ENCODE measurements at places on chromosomes 16 and 17.

DNA sequence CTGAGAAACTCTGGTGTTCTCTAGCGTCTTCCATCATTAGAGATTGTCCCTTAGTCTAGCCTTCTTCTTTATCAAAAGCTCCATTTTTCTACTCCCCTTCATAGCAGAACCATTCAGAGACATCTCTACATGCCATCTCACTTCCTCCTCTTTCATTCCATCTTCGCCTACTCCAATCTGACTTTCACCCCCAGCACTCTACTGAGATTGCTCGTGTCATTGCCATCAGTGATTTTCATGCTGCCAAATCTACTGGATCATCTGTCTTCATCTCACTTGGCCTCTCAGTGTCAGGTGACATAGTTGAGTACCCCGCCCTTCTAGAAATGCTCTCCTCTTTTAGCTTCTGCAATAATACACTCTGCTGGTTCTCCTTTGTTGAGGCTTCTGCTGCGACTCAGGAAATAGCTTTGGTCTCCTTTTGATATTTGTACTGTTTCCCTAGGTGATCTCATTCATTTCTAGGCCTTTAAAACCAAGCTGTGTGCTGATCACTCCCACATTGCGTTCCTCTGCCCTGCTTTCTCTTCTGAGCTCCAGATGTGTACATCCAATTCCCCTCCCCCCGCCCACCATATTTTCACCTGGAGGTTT lies 119.1 kb downstream of the FTO start:
- no peak for DNase-seq

- DNase-seq, result no peak
Observed at GRCh38 chr17:57900991-57901743, 51.3 kb upstream of the MRPS23 start.

GRCh38 chr16:728131-728889 lies 1.4 kb downstream of the HAGHL start:
- no peak for DNase-seq

DNA sequence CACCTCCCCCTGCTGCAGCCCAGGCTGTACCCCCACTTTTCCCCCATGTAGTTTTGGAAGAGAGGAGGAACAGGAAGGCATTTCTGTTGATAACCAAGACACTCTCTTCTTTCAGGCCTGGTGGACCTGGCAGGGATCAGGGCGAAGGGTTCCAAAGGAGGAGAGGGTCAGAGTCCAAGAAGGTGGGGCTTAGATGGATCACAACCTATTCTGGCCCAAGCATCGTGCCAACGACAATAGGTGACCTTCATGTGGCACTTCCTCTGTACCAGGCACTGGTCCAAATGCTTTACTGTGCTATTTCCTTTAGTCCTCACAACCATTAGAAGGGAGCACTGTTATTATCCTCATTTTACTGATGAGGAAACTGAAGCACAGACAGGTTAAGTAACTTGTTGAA lies 84.3 kb downstream of the TMEM132E start:
- no peak for DNase-seq

DNA sequence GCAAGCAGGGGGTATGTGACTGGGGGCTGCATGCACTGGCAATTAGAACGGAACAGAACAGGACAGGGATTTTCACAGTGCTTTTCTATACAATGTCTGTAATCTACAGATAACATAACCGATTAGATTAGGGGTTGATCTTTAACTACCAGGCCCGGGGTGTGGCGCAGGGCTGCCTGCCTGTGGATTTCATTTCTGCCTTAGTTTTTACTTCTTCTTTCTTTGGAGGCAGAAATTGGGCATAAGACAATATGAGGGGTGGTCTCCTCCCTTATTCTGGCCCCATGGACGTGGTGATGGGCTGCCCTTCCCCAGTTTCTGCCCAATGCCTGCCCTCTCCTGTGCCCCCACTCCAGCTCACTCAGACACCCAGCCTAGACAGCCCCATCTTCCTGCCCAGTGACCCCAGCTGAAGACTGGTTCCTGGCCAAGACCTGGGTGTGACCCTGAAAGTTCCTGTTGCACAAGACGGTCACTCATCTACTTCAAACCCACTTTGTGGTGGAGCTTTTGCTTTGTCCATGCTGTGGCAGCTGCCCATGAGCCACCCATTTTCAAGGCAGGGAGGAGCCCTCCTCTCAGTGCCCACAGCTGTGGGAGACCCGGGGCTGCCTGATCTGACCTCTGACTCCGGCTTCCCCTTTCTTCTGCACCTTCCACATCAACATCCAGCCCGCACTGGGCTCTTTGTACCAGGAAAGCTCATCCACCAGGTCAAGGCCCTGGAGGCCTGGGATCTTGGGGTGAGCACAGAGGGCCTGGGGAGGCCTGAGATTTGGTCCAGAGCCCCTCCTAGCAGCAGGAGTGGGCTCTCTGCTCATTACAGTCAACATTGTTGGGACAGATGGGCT lies 18.6 kb downstream of the ALOX12B start:
- no peak for DNase-seq

DNA sequence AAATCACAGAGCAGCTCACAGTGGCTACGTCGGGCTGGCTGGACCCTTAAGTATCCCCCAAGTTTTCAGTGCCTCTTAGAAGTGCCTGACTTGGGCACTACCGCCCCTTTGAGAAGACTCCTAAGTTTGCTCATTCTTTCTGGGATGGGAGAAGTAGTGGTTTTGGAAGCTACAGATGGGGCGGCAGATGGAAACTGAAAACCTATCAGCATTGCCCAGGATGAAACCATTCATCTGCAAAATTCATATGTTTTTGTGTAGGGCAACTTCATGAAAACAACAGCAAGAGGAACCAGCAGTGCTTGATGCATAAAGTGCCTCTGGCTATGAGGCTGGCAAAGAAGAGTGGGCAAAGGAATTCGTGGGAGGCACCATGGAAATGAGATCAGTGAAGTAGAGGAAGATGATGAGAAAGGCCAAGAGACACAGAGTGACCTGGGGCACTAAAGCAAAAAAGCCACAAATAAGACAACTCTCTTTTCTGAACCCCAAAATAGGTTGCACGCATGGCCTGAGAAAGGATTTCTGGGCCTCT lies 277.1 kb downstream of the XYLT1 start:
- DNase-seq, result no peak

- DNase-seq, result no peak
Observed at GRCh38 chr16:55658898-55659420, 3.2 kb downstream of the SLC6A2 start.

GRCh38 chr16:56856876-56857447 lies 8.0 kb upstream of the SLC12A3 start:
- DNase-seq, result no peak

DNA sequence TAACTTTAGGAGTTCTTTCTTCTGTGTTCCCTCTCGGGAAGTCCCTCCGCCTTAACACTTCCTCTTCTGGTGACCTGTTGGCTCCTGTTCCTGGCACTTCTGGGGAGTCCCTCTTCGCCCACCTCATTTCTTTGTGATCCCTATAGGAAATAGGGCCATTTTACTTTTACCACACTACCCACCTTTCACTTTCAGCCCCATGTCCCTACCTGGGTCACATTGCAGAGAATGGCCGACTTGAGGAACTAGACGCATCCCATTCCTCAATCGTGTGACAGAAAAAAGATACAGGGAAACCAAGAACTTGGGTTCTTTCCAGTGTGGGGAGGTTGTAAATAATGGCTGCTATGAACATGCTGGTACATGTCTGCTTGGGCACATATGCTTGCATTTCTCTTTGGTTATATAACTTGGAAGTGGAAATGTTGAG lies 6.6 kb downstream of the IL21R start:
- no peak for DNase-seq

DNA sequence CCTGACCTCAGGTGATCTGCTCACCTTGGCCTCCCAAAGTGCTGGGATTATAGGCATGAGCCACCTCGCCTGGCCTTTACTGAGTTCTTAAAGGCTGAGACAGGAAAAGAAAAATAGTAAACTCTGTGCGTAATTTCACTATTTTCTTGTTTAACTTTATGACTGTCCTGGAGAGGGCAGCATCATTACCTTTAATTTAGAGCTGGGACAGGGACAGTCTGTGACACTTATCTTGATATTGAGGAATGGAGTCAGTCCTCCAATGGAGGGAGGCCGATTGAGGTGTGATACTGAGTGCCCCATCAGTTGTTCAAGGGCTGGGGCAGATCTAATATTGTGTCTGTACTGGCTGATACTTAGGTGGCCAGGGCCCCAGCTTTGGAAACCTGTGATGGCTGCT lies 21.5 kb upstream of the SPN start:
- DNase-seq, result no peak

GRCh38 chr16:85556456-85557082 lies 56.6 kb upstream of the GSE1 start:
- DNase-seq, result no peak

GRCh38 chr16:80594756-80595155 lies 54.0 kb downstream of the DYNLRB2 start:
- DNase-seq, result no peak

GRCh38 chr17:72660274-72661115 lies 432.0 kb downstream of the SLC39A11 start:
- no peak for DNase-seq

DNA sequence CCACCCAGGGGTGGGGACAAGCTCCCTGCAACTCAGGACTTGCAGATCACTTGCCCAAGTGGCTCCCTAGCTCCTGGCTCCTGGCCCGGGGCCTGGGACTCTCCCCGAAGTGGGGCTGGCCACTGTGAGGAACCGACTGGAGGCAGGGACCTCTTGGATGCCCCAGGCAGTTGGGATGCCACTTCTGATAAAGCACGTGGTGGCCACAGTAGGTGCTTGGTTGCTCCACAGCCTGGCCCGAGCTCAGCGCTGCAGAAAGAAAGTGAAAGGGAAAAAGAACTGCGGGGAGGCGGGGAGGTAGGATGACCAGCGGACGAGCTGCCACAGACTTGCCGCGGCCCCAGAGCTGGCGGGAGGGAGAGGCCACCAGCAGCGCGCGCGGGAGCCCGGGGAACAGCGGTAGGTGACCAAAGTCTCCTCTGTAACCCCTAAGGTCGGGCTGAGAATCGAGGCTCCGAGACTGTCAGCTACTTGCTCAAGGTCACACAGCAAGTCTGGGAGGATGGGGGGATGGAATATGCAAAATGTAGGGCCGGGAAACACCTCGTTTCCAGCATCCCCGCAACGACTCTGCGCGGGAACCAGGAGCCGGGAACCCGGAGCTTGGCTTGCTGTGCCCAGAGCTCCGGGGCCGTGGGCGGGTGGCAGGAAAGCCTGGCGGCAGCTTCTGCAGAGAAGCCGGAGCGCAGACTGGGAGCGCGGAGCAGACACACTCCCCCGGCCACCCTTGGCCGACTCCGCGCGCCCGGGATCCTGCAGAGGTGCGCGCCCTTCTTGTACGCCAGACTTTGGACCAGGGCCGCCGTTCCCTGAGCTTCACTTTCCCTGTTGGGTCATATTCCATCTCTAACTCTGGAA lies 1.9 kb downstream of the CIITA start:
- DNase-seq, result no peak

- no peak for DNase-seq
Observed at GRCh38 chr16:63192980-63193379, 1156.7 kb upstream of the CDH8 start.

DNA sequence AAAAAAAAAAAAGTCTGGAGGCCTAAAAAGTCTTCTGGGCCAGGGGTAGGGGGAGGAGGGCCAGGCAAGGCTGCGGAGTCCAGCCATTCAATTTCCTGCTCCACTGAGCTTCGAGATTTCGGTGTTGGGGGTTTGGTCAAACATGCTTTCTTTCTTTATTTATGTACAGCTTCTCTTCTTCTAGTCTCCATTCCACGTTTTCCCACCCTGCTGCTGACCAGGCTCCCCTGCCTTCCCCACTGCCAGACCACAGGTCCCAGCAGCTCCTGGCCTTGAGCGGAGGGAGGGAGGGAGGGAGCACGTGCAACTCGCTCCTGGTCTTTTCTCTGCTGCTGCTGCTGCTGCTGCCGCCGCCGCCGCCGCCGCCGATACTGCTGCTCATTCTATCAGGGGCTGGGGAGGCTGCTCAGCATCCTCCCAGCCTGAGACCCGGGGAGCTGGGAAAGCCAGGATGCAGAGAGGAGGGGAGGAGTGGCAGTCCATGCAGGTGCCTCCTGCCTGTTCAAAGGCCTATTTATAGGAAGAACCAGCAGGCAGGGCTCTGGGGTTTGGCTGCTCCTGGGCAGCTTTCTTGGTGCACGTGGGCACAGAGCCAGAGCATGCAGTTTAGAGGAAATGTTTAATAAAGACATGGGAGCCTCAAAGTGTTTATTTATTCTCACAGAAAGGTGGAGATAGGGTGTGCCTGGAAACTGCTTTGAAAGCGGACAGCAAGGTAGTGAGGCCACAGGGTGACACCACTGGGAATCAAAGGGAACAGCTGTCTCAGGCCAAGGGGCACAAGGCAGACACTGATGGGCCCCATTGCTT lies 23.4 kb upstream of the ZFHX3 start:
- DNase-seq, result no peak

- DNase-seq, result no peak
Observed at GRCh38 chr16:12507366-12507765, 296.3 kb downstream of the CPPED1 start.
